AG20443 (cell line): ENCODE measurements at places on chromosomes 6 and 20.

DNA sequence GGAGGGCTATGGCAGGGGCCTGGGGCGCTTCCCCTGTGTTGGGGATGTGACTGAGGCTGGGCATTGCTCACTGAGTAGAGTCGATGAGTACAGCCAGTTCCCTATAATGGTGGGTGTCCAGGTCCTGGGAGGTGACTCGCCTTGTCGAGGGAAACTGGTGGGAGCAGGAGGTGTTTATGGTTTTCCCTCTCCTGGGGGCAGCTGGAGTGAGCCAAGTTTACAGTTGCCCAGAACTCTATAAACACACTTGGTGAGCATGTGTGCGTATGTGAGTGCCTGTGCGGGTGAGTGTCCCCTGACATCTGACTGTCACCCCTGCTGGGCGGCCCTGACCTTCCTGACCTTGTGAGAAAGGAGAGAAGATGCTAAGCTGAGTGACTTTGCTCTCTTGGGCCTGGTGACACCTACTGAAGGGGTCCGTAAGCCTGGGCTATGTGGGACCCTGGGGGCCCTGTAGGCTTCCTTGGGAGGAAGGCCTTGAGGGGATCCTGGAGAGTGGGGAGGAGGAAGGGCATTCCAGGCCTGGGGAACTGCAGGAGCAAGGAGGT, 65.9 kb downstream of the VEGFA start:
- DNase-seq = no peak

DNA sequence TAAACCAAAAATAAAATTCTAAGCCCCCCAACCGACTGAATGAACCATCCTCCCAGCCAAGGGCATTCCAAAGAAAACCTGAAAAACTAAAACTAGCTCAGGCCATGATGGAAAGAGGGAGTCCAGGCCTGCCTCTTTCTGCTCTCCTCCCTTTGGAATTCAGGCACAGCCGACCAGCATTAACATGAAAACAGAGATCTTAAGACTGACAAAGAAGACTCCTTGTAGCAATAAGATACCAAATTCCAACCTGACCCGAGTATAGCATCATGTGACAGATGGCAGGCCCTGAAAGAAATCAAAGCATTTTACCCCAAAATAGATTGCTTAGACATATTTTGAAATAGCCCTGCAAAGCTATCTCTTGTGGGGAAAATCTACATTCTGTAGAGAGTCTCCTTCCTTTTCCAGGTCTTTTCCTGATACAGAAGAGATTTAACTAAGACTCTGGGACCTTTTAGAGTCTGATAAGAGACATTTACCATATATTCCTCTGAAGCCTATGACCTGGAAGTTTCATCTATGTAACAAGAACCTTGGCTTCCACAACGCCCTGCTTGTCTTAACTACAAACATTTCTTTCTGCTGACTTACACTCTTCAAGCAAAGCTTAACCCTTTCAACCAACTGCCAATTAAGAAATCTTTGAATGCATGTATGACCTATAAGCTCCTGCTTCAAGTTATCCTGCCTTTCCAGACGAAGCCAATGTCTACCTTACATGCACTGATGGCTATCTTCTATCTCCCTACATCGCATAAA, 22.2 kb upstream of the TXLNB start:
- DNase-seq = no peak

DNA sequence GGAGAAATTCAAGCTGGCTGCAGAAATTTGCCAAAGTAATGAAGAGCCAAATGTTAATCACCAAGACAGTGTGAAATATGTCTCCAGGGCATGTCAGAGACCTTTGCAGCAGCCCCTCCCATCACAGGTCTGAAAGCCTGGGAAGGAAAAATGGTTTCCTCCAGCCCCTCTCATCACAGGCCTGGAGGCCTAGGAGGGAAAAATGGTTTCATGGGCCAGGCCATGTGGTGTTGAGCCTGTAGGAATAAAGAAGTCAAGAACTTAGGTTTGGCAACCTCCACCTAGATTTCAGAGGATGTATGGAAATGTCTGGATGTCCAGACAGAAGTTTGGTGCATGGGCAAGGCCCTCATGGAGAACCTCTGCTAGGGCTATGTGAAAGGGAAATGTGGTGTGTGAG, 185.0 kb downstream of the SLC35F1 start:
- no peak for DNase-seq

DNA sequence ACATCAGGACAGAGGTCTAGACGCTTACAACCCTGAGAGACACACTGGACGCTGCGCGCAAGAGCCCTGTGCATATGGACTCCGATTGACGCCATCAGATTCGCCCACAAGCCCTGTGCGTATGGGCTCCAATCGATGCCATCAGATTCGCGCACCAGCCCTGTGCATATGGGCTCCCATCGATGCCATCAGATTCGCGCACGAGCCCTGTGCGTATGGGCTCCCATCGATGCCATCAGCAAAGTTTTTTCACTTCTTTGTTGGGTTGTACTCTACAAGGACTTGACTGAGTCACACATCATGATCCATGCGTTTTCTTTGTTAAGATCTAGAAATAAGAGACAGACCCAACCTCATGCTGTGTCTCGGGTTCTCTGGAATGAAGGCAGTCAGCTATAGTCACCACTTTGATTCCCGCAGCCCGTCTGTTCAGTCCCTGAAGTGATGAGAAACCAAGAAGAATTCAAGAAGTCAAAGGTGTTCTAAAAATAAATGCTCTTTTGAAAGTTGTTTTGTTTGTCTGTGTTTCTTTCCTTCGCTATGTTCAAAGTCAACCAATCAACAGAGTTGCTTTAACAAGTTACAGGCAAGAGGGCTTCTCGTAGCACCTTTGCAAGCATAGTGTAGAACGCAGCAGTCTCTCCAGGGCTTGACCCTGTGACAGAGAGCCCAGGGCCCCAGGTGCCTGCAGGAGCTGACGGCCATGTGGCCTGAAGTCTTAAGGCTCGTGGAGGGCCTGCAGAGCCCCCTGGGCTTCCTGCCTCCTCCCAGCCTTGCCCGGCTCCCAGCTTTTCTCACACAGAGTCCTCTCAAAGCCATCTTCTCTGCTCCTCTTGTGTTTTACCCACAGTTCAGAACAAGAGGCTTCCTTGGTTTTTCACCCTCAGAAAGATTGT, 7.9 kb downstream of the RPS6KA2 start:
- DNase-seq = no peak

DNA sequence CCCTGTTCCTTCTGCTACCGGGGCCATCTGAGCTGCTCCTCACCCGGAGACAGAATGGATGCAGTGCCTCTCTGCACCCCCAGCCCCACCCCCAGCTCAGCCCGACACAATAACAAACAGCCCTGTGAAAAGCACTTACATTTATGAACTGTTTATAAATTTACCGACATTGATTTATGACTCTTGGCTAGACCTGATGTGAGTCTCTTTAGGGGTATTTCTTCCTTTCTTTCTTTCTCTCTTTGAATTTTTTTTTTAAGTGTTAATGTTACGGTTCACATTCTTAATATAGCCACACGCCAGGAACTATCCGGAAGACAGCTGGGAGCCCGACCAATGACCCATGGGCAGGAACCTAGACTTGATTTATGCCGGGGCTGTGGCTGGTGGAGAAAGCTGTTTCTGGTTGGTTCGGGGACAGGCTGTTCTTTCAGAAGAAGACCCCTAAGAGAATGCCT, 266.3 kb downstream of the CDC5L start:
- no peak for DNase-seq

DNA sequence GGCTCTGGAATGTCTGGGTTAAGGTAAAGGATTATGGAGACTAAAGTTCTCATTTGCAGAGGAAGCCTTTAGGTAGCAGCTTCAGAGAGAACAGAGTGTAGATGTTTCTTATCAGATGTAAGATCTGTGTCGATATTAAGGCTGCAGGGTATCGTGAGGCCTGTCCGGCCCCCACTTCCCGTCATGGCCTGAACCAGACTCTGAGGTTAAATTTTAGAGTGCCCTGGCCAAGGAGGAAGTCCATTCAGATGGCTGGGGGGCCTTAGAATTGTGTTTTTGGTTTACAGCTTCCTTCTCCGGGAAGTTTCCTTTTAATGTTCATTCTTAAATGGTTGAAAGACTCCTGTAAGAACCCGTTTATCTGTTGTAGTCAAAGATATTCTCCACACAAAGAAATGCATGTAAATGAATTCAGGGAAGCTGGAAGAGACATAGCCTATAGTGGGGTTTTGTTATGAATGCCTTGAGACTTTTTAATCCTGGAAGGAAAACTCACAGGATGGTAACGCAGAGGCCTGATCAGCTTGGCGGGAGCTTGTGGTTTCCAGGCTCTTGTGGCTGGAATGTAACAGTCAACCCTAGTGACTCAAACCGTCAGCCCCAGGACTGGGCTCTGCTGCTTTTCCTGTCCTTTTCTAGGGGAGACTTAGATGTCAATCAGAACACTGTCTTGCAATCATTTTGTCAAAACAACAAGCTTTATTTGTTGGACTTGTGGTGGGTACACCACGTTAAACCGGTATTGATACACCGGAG, 34.7 kb downstream of the KIF25 start:
- DNase-seq = peak; percentile 84

- DNase-seq = no peak
Observed at GRCh38 chr20:51481341-51481914, 61.1 kb downstream of the NFATC2 start.

DNA sequence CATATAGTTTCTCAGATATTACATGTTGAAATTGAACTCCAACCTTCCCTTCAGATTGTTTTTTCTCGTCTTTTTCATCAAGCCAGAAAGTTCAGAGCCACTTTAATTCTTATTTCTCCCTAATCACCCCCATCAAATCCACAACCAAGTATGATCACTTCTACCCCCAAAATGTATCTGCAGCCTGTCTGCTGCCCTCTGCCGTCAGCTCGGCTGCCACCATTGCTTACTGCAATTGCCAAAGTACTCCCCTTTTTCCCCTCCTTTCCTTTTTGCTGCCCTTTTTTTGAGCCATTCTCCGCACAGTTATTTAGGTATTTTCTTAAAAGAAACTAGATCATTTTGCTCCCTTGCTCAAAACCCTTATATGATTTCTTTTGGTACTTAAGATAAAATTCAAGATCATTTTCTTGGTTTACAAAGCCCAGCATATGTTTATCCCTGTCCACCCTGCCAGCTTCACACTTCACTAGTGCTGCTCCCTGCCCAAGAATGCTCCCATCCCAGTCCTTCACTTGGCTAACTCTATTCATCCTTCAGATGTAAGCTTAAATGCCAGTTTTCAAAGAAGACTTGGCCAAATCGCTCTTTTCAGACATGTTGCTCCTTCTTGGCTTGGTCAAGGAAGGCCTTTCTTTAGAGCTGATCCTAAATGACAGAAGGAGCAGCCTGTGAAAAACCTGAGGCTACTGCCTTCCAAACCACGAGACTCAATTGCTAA, 63.7 kb downstream of the SH3BGRL2 start:
- no peak for DNase-seq

DNA sequence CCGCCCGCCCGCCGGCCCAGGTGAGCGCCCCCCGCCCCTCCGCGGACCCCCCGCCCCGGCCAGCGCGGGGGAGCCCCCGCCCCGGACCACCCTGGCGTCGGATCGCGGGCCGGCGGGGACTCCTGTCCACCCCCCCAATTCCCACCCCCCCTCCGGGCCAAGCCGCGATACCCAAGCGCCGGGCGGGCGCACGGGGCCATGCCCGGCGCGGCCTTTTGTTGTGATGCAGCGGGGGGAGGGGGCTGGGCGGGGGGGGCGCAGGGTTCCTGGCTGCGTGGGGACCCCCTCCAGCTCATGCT, 245 bp downstream of the SRC start:
- DNase-seq = peak; percentile 67

- DNase-seq = no peak
Observed at GRCh38 chr20:41592516-41593216, 25.5 kb downstream of the CHD6 start.

DNA sequence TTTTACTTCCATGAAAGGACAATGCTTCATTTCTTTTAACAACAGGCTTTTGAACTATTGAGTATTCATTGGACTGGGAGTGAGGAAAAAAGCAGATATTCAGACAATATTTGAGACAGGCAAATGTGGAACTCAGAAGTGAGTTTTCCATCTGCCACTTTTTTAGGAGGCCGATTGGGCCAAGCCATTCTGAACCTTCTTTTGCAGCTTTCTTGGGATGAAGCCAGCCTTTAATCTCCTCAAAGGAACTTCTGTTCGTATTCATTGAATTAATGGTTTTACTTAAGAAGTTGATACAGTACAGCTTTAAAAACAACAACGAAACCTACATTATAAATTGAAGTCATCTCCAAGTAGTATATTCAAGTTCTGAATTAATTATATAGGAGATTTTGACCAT, 187.1 kb upstream of the RNF217 start:
- DNase-seq = no peak

GRCh38 chr20:24004471-24004870, 15.9 kb upstream of the GGTLC1 start:
- DNase-seq = peak; percentile 3

DNA sequence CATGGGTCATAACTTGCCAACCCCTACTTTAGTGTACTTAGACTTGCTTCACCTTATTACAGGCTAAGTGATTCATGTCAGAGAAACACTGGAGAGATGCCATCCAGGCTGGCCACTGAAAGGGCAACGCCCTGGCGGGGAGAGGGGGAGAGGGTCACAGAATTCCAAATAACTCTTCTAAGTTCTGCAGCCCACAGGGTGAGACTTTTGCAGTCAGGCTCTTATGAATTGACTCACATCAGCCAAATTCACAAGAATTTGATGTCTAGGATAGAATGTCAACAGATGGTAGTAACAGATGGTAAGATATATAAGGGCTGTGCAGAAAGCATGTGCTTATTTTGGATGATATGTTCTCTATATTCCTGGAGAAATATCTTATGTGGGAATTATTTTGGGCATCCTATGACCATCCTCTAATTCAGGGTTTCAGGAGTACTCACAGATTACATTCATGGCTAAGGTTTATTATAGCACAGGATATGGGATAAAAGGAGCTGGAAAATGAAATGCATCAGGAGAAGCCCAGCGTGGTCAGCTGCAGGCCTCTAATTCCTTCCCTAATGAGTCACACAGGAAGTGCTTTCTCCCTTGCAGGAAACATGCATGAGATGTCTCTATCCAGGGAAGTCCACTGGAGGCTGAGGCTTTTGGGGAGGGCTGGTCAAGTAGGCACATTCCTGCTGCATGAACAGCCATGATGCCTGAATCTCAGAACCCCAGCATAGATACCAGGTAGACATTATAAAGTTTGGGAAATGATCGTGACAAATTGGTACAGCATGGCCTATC, 58.7 kb upstream of the RIN2 start:
- peak; percentile 62 for DNase-seq

GRCh38 chr6:139644821-139645220, 270.4 kb upstream of the CITED2 start:
- DNase-seq = peak; percentile 50

DNA sequence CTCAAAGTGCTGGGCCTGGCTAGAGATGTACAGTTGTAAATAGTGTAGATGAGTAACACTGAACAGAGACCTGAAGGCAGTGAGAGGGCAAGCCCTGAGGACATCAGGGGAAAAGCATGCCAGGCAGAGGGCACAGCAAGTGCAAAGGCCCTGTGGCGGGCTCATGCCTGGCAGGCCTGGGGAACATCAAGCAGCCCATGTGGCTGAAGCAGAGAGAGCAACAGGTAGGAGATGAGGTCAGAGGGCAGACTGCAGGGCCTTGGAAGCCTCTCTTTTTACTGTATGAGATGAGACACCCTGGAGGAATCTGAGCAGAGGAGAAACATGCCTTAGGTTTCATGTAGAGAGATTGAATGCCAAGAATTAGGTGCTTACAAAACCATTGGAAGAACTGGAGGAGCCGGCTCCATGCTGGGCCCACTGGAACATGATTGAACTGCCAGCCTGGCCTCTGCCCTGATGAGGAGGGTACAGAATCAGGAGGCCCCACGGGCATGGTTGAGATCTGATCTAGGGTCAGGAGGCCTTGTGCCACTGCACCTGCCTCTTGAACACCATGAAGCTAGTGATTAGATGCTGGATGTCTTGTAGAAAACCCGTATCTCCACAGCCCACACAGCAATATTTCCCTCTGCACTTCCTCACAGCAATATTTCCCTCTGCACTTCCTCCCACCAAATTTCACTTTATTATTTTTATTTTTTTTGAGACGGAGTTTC, 5.9 kb upstream of the HMGA1 start:
- no peak for DNase-seq
